GM19239 (cell line): ENCODE measurements at places on chromosomes 5 and 9.

- no peak for DNase-seq
Observed at GRCh38 chr9:124707666-124708065, 63.4 kb downstream of the NR6A1 start.

- DNase-seq, result no peak
Observed at GRCh38 chr5:64939772-64940510, 171.2 kb downstream of the CWC27 start.

DNA sequence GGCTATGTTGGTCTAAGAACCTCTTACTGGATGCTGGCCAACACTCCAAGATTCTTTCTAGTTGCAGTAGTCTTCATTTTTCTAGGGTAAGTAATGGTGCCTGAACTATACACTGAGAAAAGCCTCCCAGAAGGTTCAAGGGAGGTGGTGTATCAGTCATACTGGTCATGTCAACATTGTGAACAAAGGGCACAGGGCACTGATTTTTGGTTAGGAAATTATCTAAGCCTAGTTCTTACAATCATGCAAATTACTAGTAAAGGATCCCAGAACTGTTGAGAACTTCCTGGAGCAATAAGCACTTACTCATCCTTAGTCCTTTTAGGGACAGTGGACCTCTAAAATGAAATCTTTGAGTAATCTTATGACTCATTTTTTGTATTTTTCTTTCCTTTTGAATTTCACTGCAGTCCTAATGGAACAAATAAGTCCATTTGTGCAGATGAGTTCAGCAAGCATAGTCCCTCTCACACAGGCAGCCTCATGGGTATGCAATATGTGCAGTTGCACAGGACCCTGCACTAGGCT lies 21.1 kb upstream of the CDC42SE2 start:
- DNase-seq, result no peak

GRCh38 chr9:117103438-117104110 lies 311.3 kb downstream of the ASTN2 start:
- no peak for DNase-seq

GRCh38 chr9:21854594-21854993 lies 52.2 kb downstream of the MTAP start:
- DNase-seq, result no peak
